ENCODE measurements at places on chromosomes 1 and 21. TPM values are rescaled to one million over a fixed set of nuclear protein-coding genes. Genes with fewer than 3 reads are reported as not detected.

GRCh38 chr1:55990007-55990406 lies 589.4 kb downstream of the PLPP3 start:
- no peak for DNase-seq

GRCh38 chr1:208766832-208767231 lies 522.6 kb upstream of the PLXNA2 start:
- no peak for DNase-seq

Gene PLPPR4
- total RNA-seq, result 2.2 TPM

DNA sequence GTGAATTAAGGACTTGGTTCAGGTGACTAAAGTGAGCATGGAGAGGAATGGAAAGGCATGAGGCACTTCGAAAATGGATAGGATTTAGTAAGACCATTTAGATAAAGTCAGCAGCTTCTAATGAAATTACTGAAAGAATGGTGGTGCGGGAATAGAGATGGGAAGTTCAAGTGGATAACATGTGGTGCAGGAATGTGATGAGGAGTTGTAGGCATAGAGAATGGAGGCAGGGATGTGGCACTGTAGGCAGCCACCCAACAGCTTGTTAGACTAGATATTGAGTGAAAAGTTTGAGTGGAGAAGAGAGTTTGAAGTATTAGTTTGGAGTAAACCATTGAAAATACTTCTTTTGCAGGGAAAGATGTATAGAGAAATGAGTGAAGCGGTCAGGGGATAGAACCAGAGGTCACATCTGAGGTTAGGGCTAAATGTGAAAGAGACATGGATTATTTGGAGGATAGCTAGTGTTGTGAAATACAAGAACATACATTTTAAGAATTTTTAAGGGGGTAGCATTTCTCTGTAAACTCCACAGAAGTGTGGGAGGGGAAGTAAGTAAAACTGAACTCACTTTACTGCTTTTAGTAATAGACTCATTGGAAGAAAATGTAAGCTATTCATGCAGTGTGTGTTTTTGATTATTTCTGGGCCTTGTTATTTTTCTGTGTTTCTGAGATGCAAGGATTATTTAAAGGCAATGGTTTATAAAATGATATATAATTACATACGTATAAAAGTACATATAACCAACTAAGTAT lies 46.2 kb downstream of the DYRK1A start:
- DNase-seq, result no peak

Gene CD1D
- 0.08 TPM for total RNA-seq

DNA sequence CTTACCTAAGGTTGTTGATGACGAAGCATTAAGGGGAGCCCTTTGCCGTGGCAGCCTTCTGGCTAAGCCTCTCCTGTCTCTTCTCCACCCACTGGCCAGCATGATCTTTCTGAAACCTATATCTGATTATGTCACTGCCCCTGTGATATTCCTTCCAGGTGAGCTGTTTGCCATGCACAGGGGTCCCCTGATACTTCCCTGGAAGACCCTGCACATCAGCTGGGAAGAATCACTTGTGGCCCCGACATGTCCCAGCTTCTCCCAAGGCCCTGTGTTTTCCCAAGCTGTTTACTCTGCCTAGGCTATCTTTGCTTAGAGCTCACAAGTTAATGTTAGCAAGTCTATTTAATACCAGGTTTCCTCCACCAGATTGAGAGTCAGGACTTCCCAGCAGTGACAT lies 12.3 kb downstream of the RD3 start:
- no peak for DNase-seq

All from pancreas (tissue), 10 donors.